ENCODE measurements at places on chromosomes 2 and 18.
A peak's percentile ranks its signal among the peaks of the same experiment; 100 is the strongest.

- no peak for DNase-seq
Observed at GRCh38 chr2:223797811-223798721, 39.3 kb downstream of the AP1S3 start.

DNA sequence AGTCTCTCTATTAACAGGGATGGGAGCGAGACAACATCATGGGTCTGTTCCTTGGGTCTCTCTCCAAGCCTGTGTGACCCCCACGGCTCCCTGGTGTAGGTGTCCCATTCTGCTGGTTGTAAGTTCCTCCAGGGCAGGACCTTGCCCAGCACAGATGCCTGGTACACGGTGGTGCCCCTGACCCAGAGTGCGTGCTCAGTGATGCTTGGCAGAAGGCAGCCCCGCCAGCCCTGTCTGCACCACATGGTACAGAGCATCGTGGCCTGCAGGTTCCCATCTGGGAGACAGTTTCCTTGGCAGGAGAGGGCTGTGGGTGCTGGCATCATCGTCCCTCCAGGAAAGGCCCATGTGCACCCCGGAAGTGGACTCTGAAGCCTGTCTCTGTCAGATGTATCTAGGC lies 249.0 kb downstream of the KLHL29 start:
- no peak for DNase-seq

GRCh38 chr2:3405876-3406275 lies 26.4 kb downstream of the TRAPPC12 start:
- DNase-seq = no peak

GRCh38 chr2:191014653-191015020 lies 666 bp upstream of the STAT1 start:
- no peak for DNase-seq

GRCh38 chr2:162245061-162245460 lies 1.8 kb upstream of the FAP start:
- no peak for DNase-seq

DNA sequence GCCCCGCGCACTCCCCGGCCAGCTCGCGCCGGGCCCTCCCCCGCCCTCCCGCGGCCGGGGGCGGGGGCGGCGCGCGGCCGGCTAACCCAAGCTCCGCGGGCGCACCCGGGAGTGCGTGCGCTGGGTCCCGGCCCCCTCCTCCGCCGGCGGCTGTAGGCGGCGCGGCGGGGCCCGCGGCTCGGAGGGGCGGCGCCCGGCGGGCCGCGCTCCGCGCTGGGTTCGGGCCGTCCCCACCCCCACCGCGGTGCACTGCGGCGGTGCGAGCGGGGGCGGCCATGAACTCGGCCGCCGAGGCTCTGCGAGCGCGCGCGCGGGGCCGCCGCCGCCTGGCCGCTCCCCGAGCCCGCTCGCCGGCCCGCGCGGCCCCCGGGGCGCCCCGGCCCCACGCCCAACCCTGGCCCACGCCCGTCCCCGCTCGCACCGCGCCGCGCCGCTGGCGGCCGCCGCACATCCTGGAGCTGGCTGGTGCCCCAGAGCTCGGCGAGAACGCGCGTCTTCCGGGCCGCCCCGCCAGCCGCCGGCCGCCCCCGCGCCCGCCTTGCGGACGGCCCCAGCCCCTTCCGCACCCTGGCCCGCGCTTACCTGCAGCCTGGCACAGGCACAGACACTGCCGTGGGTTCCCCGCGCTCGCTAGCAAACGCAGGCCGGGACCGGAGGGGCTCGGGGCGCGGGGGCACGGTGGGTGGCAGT lies at the start of gene ZBTB14:
Gene ZBTB14, minus strand, starts transcription at position 496 of the 690 bp plus-strand sequence. CDS start 2,480 bp downstream, outside the sequence.
- peak; percentile 73 for DNase-seq

DNA sequence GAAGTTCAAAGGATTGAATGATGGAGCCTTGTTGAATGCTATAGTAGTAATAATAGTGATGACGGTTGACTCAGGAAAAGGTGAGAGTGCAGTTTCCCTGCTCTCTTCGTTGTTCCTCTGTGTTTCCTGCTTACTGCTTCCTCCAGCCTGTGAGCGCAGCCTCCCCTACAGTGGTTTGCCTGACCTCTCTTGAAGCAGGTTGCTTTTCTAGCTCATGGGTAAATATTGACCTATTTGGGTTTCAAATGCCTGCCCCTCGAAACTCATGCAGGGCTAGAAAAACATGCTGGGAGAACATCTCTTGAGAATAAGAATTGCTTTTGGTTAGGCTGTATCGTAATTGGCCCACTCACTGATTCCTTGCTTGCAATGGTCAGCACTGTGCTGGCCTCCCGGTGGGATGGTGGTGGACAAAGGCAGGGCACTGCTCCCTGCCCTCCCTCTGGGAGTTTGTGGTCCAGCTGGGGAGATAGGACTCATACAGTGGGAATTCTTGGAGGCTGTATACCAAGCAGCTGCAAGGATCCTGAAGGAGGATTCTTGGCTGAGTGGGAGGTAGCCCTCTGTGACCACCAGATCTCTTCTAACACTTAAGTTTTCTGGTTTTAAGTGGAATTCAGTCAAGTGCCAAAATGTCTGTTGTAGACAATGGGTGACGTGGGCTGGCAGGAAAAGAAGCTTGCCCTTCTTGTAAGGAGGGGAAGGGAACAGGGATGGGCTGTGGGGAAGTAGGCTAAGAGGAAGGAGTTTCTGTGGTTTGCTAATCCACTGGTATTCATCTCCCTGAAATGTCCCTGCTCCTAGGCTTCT lies 5.4 kb upstream of the RNF181 start:
- no peak for DNase-seq

GRCh38 chr2:8514796-8515758 lies 166.8 kb upstream of the ID2 start:
- DNase-seq = peak; percentile 82

- no peak for DNase-seq
Observed at GRCh38 chr18:79692056-79692455, 12.5 kb downstream of the CTDP1 start.

DNA sequence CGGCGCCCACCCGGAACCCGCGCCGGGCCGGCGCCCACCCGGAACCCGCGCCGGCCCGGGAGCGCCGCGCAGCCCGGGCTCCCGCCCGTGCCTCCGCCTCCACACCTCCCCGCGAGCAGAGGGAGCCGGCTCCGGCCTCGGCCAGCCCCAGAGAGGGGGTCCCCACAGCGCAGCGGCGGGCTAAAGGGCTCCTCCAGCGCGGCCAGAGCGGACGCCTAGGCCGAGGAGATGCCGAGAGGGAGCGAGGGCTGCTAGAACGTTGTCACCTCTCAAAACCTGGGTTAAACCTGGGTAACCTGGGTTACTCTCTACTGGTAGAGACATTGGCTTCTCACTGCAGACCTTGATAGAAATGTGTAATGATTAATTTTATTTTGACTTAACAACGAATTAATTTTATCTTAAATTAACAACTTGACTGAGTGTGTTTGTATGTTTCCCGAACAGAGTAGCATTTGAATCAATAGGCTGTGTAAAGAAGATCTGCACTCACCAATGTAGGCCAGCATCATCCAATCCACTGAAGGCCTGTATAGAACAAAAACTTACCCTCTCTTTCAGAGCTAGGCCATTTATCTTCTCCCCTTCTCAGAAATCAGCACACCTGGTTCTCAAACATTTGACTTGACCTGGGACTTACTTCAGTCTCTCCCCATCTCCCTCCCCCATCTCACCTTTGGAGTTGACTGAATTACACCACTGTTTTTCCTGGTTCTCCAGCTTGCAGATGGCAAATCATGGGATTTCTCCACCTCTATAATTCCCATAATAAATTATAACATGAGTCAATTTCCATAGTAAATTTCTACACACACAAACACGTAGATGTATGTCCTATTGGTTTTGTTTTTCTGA lies 242.7 kb downstream of the ASXL3 start:
- no peak for DNase-seq

- no peak for DNase-seq
Observed at GRCh38 chr18:493986-494983, 6.2 kb downstream of the COLEC12 start.

DNA sequence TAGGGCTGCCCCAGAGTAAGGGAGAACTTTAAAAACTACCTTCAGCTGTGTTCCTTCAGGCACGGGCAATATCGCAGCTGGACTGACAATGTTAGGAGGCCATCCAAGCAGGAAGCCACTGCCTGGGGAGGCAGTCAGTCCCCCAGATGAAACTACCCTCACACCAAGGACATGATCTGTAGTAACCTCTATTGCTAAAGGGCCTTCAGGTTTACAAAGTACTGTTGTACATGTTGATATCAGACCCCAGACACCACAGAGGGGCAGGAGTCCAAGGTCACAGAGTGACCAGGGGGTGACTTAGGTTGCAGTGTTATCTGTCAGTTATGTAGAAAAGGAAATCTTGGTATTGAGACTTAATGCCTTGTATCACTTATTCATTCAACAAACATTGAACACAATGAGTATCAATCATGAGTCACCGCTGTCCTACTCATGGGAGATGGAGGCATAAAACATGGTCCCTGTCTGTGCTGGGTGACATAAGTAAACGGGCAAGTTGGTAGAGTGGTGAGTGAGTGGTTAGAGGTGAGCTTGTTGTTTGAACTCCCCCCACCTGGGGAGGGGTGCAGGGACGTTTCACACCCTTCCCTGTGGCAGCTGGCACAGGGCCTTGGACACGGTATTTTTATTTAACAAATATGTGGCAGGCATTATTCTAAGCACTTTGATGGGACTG lies 7.1 kb downstream of the CABLES1 start:
- DNase-seq = no peak

DNA sequence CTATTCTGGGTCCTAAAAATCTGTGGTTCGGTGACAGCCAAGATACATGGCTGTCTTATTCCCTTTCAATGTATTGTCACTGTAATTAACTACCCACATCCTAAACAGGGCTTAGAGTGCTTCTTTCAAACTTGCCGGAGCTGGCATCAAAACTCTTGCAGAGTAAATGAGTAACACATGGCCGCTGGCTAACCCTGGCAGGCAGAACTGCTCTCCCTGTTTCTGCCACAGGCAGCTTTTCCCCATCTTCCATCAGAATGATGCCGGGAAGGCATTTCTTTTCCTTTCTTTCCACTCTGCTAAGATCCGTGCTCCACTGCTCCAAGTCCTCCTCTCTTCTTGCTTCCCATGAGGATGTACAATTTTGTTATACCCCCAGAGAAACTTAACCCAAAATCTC lies 54.8 kb upstream of the PTPRM start:
- DNase-seq = no peak

GRCh38 chr2:238528953-238529781 lies 102.4 kb downstream of the ASB1 start:
- DNase-seq = no peak

- no peak for DNase-seq
Observed at GRCh38 chr2:33859811-33860461, 260.8 kb upstream of the FAM98A start.

DNA sequence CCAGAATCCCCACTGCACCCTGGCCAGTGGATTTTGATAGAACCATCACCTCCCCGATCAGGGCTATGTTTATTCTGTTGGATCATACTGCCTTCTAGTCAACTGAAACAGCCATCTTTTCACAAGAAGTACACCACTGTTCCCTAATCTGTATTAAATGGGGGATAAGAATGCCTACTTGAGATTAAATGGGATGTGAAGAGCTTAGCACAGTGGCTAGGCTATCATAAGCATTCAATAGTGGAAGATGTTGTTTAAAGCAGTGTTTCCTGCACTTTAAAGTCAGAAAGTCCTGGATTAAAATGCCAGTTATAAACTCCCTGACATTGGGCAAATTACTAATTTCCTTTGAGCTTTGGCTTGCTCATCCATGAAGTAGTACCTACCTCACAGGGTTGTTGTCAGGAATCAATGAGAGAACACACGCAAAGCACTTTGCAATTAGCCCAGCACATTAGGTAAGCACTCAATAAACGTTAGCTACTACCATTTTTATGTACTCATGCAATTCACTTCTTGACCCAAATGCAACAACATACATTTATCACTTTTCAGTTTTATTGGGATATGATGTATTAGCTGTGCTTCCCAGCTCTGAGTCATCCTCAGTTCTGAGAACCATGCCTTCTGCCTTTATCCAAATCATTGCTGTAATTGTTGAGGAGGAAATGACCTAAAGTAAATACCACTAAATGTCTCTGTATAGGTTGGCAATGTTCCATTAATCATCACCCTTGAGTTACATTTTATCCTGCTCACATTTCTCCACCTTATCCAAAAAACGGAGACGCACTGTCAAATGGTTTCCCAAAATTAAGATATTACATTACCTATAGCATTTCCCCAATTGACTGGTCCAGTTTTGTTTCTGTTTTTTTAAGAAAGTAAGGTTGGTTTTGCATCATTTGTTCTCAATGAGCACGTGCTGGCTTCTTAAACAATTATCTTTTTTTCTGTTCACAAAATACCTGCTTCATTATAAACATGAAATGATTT lies 2.1 kb downstream of the TMEM247 start:
- no peak for DNase-seq

GRCh38 chr2:212330263-212330662 lies 208.3 kb downstream of the ERBB4 start:
- no peak for DNase-seq

- DNase-seq = no peak
Observed at GRCh38 chr18:49444581-49444980, 15.9 kb downstream of the DYM start.

- no peak for DNase-seq
Observed at GRCh38 chr18:75179819-75180600, 28.9 kb downstream of the PTGR3 start.

DNA sequence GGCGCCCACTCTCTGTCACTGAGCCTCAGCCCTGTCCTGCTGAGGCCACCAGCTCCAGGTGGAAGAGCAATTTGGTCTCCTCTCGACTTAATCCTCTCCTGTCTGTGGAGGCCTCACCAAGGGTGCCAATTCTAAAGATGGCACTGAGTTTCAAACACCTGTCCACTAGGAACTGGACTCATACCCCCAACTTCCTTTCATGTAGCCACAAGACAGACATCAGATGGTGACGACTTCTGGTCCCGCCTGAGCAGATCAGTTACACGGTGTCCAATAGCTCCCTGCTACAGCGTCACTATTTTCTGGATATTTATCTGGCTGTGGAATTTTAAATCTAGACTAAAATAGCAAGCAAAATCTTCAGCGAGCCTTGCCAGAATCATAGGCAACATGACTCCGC lies 24.5 kb upstream of the SP5 start:
- no peak for DNase-seq

- DNase-seq = no peak
Observed at GRCh38 chr2:114032705-114033104, 142.8 kb downstream of the ACTR3 start.

DNA sequence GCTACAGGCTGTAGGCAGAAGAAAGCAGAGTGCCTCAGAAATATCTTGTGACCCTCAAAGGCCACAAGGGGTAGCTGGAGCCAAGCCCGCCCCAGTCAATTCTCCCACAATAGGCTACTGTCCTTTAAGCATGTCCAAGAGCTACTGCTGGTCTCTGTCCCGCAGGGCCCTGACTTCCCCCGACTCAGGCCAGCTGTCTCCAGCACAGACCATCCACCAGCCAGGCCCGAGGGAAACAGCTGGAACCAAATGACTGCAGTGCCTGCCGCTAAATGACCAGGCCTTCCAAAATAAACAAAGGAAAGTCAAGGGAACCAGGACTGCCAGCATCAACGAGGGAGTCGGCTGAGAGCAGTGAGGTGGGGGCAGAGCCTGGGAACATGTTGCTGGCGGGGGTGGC lies 36.7 kb downstream of the MCFD2 start:
- DNase-seq = no peak

DNA sequence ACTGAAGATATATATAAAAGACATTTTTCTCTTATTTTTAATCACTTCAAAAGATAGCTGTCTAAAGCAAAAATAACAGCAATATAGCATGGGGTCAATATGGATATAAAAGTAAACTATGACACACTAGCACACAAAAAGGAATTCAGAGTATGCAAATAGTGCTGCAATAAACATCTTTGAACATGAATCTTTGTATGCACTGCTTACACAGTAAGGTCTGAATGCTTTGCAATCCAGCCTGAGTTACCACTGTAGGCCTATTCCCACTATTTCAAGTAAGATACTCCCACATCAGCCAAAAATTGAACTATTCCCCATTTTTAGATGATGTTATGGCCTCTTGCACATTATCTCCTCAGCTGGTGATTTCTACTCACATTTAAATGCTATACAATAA lies 27.4 kb upstream of the ERCC3 start:
- DNase-seq = no peak

Data from CD4-positive, alpha-beta T cell (primary cell).